CD4-positive, alpha-beta T cell (primary cell): ENCODE measurements at places on chromosomes 13 and 19. TPM values are rescaled to one million over a fixed set of nuclear protein-coding genes. Genes with fewer than 3 reads are reported as not detected.

Gene POGLUT2
- total RNA-seq, result not detected

Gene LHB
- not detected for total RNA-seq

Gene KCTD4
- total RNA-seq, result not detected

- no peak overlapping the region for H3K27ac ChIP-seq
- no peaks in the 10 kb centered on the region for H3K27me3 ChIP-seq
- no peak for DNase-seq
Measured at GRCh38 chr13:111883571-111884343, 183.2 kb upstream of the SOX1 start.

DNA sequence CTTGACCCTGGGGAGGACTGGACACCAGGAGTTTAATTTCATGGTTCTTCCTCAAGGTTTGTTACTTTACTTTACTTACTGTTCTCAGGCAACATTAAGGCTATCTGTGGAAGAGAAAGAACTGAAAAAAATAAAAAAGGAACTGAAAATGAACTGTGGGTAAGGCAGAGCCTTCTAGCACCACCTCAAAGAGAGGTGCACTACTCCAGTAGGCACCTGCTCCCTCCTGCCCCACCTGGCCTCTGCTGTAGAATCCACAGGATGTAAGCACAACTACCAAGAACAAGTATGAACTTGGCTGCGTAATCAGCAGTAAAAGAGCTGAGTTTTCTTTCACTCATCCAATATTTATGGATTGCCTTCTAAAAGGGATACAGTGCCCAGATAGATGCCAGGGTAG, 12.2 kb downstream of the ZNF112 start:
- H3K4me1 ChIP-seq, result no peaks in the 10 kb centered on the region
- no peak overlapping the region for H3K27ac ChIP-seq
- no peaks in the 10 kb centered on the region for H3K27me3 ChIP-seq
- H3K4me3 ChIP-seq, result no peak overlapping the region
